ENCODE measurements at places on chromosomes 16 and 17.

GRCh38 chr17:38960402-38960801 lies 6.8 kb downstream of the FBXO47 start:
- no peak for DNase-seq

DNA sequence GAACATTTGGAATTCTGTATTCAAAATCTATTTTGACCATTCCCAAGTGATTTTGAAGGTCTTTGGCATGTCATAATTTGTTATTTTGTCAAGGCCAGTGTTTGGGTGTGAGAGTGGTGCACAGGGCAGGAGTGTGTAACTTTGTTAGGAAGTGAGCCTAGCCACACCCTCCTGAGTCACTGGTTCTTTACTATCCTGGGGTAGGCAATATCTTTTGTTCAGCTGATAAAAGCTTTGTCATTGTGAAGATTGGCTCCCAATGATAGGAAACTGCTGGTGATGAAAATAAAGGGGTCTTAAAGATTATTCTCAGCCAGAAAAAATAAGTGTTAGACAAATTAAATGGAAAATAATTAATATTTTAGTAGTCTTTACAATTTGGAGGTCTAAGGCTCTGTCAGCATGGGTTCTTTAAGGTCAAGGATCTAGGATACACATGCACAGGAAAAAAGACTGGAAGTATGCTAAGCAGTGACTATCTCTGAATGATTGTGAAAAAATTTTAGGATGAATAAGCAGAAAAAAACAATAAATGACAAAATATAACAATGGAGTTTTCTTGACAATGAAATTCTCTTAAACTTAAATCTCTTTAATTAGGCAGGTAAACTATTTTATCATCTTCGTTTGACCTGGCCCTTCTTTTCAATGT lies 5.1 kb downstream of the UBN1 start:
- no peak for DNase-seq

DNA sequence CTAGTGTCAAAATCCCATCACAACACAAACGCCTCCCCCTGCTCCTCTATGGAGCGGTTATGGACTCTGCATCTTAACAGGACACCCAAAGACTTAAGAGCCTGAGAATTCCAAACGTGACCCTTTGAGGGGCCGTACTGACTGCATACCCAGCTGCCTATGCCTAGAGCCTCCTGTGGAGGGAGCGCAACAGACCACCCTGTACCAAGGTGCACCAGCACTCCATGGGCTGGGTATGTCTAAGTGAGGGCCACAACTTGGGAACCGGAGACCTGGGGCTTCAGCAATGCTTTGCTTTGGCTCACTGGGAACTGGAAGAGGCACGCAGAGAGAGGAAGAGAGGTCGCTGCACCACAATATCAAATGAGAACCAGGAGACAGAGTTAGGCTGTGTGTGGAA lies 5.4 kb downstream of the ANKS3 start:
- no peak for DNase-seq

- DNase-seq = no peak
These were observed 2.1 kb downstream of the MGAT5B start for GRCh38 chr17:76870377-76870714.

DNA sequence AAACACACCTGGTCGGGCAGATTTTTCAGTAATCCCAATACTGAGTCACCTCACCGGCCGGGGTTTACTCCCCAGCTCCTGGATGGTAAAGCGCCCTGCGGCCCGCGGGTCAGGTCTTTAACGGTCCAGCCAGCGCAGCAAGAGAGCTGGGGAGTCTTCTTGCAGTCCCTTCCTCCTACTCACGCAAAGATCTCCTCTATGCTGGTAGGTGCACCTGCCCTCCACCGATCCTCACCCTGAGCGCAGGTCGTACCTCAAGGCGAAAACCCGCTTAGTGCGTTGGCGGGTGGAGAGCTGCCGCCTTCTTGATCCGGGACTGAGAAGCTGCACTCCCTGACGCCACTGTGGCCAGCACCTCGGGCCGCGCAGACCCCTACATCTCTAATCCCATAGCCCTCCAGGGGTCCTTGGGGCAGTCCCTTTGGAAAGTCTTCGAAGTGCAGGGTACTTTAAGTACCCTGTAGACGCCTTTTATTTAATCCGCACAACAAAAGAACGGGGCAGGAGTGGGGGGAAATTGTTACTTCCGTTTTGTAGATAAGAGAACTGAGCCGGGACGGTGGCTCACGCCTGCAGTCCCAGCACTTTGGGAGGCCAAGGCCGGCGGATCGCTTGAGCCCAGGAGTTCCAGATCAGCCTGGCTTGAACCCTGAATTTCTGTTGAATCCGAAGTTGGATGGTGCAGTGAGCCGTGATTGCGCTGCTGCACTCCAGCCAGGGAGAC lies 10.4 kb upstream of the HOXB13 start:
- no peak for DNase-seq

DNA sequence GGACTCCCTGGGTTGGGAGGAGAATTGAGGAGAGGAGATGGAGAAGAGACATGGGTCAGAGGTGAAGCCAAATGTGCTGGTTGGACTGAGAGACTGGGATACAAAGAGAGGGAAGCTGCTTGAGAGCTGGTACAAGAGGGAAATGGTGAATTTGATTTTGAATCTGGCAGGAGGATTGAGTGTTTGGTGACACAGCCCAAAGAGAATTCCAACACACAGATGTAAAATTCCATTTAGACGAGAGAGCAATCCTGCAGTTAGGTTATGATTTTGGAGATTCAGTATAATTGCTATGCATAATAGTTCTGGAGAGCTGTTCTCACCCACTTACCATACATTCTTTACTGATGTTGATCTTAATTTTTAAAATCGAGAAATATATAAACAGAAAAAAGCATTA lies 57.7 kb downstream of the HSD17B2 start:
- no peak for DNase-seq

- no peak for DNase-seq
These were observed 533.8 kb upstream of the CDH5 start for GRCh38 chr16:65832679-65833078.

GRCh38 chr17:59629174-59629573 lies 9.5 kb downstream of the CLTC start:
- DNase-seq = no peak

- no peak for DNase-seq
These were observed 189.3 kb upstream of the TNRC6C start for GRCh38 chr17:77769215-77769614.

DNA sequence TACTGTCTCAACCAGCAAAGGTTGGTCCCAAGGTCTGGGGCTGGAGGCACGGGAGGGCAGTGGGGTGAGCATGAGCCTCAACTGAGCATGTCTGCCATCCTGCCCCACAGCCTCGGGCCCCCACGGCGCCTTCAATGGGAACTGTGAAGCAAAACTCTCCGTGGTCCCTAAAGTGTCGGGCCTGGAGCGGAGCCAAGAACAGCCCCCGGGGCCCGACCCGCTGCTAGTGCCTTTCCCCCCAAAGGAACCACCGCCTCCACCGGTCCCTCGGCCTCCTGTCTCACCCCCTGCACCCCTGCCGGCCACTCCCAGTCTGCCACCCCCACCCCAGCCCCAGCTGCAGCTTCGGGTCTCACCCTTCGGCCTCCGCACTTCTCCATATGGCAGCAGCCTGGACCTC lies 4.2 kb downstream of the FBRS start:
- no peak for DNase-seq

DNA sequence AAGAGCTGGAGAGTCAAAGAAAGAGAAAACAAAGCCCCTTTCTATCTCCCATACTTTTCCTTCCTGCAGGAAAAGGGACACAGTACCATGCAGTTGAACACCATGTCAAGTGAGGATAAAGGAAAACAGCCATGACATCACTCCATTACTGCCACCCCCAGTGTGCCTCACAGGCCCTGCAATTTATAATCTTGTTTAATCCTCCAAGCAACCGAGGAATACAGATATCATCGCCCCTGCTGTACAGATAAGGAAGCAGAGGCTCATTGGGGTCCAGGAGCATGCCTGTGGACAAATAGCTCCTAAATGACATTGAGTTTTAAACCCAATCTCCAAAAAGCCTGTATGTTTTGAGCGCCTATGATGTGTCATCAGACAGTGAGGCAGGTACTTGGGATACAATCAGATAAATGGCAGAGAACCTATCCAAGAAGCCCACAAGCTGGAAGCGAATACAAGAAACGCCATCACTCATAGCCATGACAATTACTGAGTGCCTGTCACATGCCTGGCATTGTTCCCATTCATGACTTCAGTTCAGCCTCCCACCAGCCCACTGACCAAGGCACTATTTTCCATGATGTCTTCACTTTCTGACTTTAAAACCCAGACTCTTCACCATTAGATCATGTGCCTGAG lies 45.5 kb downstream of the CPPED1 start:
- no peak for DNase-seq

- peak; percentile 49 for DNase-seq
These were observed 72.8 kb downstream of the MMD start for GRCh38 chr17:55348749-55349354.

- DNase-seq = no peak
These were observed 119.6 kb upstream of the PMFBP1 start for GRCh38 chr16:72291531-72291981.

- no peak for DNase-seq
These were observed 7.8 kb downstream of the GAS2L2 start for GRCh38 chr17:35745246-35745645.

DNA sequence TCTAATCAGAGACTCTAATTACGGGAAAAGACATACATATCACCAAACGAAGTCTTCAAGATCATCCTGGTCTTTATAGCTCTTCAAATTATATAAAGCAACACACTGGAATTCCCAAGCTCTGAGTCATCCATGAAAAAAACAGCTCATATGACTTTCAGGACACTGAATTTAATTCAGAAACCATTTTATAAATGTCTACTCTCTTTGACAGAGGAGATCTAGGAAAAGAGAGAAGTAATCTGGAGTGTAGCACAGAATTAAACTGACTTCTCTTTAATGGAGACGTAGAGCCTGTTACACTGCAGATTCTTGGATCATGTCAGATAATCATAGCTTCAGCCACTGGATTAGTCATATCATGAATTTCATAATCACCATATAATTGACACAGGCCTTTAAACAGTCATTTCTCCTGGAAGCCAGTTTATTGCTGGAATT lies 86.8 kb upstream of the WSB1 start:
- DNase-seq = no peak

DNA sequence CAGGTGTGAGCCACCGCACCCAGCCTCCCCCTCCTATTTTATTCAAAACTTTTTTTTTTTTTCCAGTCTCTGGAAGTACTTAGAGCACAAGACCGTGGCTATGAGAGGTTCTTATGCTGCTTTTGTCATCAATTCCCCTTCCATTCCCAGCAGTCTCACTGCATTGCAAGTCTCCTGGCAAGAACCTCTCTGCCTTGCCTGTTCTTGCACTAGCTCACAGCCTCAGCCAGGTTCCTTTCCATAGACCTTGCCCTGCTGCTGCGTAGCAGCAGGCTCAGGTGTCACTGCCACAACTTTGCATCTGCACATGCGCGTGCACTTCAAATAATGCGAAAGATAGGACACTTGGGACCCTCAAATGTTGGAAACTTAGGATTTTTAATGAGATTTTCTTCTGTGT lies 15.6 kb downstream of the ATP6V0A1 start:
- no peak for DNase-seq

DNA sequence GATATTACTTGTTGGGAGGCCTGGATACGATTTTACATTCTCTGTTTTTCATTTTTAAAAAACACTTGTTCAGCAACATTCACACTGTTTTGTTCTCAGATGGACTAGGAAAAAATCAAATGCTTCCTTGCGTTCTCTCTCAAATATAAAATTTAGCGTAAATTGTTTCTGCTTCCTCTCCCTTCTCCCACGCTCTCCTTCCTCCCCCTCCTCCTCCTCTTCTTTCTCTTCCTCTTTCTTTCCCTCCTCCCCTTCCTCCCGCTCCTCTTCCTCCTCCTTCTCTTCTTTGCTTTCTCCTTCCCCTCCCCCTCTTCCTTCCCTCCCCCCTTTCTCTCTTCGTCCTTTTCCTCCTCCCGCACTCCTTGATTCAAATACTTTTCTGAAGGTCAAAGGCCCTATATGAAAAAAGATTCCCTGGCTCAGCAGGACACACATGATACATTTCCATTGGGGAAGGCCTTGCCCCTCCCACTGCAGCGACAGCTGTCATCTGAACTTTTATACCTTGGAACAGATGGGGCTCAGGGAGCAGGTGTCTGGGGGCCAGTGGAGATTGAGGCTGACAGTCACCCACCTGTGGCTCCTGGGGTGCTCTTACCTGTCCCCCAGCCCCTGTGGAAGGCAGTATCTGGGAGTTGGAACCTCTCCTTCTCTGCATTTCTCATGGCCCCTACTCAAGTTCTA lies 99.4 kb upstream of the SDK2 start:
- DNase-seq = no peak

DNA sequence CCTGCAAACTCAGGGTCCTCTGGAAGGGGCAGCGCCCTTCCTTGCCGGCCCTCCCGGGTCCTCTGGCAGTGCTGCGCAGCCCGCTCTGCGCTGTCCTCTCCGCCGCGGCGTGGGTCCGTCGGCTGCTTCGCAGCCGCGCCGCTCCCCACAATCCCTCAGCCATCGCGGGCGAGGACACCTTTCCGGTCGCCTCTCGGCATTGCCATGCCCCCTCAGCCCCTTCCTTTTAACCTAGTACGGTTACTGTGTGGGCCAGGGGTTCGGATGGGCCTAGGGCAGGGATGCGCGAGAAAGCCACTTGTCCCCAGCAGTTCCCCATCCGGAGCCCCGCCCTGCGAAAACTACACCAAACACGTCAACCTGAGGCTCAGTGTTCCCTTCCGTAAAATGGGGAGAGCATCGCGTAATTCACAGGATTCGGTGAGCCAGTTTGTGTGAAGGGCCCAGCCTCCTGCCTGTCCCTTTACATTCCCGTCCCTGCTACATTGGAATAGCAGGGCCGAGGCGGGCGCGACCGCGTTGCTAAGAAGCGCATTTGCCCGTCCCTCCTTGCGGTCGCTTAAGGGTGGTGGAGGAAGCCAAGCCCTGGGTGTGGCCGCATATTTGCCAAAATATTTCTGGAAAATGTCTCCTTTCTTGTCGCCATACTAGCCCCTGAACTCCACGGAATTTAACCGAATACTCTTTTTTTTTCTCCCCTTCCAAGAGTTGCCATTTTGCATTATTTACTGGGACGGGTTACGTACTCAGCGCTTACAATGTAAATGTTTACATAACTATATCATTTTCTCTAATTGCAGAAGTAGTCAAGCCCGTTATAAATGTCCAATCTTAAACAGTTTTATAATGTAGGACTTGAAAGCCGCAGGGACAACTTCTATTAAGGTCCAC lies 13.2 kb downstream of the COPZ2 start:
- no peak for DNase-seq

DNA sequence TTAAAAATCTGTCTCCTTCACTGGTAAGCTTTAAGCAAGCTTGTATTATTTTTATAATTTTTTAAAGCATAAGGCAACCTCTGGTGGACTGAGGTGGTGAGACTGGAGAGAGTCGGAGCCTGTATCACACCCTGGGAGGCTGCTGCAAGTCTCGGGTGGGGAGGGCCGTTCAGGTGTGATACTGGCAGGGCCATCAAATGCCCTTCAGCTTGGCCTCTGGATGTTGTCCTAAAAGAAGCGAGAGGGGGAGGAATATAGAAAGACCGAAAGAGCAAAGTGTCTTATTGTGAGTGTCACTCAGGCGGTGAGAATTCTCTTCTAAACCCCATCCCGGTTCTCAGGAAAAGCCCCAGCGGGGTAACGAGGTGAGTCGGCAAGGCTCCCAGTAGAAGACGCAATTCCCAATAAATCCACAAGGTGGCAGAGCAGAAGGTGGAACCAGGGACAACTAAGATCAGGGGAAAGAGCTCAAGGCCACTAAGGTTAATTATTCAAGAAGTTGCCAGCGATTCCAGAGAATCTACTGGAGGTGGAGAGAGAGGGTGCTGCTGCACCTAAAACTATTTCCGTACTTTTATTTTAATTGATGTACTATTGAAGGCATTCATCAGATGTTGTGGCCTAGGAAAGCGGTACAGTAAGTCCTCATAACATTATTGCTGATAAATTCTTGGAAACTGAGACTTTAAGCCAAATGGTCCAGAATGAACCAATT lies 14.1 kb downstream of the C17orf67 start:
- DNase-seq = peak; percentile 86

- no peak for DNase-seq
These were observed 384.3 kb upstream of the PSMD7 start for GRCh38 chr16:73912281-73912680.
